GM06990 (cell line): ENCODE measurements at places on chromosomes 7 and 10.
A peak's percentile ranks its signal among the peaks of the same experiment; 100 is the strongest.

GRCh38 chr7:71442492-71443190 is 310.7 kb downstream of the GALNT17 start:
- DNase-seq = no peak

- DNase-seq = no peak
These were observed 555.9 kb downstream of the GRID1 start for GRCh38 chr10:85810674-85811073.

- no peak for DNase-seq
These were observed 53.7 kb upstream of the DUSP5 start for GRCh38 chr10:110444004-110444337.

DNA sequence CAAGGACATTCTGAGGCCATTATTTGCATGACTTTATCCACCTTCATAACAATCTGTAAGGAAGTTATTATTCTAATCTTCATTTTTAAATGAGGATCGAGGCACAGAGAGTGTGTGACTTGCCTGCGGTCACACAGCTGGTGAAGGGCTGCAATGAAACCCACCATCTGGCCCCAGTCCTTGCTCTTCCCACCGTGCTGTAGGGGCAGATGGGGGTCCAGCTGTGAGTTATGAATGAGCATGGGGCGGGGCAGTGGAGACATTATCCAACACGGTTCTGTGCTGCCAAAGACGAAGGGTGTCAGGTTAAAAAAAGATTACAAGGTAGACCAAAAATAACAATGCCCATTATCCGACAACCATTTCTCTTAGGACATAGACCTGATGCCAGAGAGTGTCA is 417.5 kb upstream of the MGMT start:
- DNase-seq = no peak

GRCh38 chr10:25694971-25695370 is 239.1 kb upstream of the MYO3A start:
- no peak for DNase-seq

- no peak for DNase-seq
These were observed 621.9 kb downstream of the ACTR3B start for GRCh38 chr7:153381275-153382040.

- no peak for DNase-seq
These were observed 622.0 kb downstream of the SORCS1 start for GRCh38 chr10:106542461-106542860.

DNA sequence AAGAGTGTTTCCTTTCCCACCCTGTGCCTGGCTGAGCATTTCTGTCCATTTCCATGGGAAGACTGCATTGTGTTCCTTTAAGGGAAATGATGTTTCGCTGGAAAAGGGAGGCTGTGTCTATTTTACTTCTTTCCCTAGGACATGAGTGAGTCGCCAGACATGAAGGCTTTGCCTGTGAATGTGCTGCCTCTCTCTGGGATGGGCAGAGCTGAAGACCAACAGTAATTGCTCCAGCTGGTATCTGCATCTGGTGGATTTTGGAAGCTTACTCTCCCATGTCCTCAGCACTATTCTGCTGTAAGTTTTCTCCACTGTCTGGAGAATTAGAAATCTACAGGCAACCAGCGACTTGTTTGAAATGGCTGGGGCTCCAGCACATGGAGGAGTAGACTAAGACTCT is 264.6 kb upstream of the BMPER start:
- DNase-seq = no peak

GRCh38 chr7:44104860-44105771 is 971 bp downstream of the AEBP1 start:
- no peak for DNase-seq

GRCh38 chr10:96367470-96367869 is 8.7 kb upstream of the OPALIN start:
- no peak for DNase-seq

GRCh38 chr10:71984126-71984808 is 20.1 kb downstream of the CHST3 start:
- DNase-seq = no peak

GRCh38 chr10:19952224-19953010 is 136.2 kb downstream of the PLXDC2 start:
- no peak for DNase-seq

DNA sequence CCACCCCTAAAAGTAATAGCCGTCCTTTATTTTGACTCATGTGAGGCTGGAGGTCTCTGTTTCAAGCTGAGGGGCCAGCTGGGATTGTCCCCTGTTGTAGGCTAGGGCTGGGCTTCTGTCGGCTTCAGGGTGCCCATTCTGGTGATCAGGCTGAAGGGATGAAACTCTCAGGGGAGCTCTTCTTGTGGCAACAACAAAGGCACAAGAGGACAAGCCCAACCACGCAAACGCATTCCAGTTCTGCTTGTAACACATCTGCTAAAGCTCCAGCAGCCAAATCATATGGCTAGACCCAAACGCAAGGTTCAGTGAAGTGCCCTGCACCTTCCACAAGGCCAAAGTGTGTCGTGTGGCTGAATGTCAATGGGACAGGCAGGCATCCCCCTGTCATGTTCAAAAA is 405.7 kb downstream of the INHBA start:
- DNase-seq = no peak

DNA sequence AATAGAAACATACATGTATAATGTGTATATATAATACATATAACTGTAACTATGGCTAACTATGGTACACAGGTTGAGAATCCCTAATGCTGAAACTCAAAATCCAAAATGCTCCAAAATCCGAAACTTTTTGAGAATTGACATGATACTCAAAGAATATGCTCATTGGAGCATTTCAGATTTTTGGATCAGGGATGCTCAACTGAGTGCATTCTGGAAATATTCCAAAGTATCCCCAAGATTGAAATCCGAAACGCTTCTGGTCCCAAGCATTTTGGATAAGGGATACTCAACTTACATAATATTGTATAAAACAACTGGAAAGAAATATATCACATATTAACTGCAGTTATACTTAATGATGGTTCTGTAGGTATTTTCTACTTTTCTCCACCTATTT is 94.2 kb upstream of the ASAH2 start:
- no peak for DNase-seq

DNA sequence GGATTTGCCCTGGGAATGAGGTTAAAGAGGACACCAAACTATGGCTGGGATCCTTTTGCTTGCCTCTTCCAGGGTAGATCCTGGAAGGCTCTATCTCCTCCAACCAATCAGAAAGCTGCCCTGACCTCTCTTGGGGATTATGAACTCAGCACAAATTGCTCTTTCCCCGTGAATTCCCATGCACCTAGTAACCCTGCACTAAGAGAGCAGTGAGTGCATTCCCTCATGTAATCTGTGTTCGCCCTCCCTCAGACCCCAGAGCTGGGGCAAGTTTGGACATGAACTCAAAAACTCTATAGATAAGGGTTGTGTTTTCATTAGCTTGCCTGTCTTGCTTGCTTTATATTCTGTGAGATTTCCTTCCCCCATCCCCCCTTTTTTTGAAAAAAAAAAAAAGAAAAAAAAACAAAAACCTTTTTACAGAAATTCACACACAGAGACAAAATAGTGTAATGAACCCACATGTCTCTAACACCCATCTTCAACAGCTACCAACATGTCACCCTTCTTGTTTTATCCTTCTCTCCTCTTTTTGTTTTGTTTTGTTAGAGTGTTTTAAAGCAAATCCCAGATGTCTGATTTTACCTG is 225.5 kb upstream of the TCF7L2 start:
- no peak for DNase-seq

GRCh38 chr10:122050311-122050710 is 61.3 kb downstream of the TACC2 start:
- DNase-seq = no peak

DNA sequence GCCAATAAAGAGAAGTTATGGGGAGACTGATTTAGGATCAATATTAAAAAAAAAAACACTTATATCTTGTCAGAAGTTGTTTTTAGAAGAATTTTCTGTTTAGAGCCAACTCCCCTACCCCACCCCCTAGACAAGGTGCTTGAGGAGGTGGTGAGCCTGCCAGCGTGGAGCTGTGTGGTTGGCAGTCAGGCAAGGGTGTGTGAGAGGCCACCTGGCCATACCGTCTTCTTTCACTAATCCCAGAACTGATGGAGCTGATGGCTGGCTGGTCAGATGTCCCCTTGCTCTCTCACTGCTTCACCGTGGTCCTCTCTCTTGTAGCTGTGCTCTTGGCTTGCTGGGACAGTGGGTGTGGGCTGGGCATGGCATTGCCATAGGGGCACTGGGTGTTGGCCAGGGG is 34.3 kb downstream of the NACAD start:
- no peak for DNase-seq

GRCh38 chr7:18338910-18339523 is 156.5 kb upstream of the HDAC9 start:
- DNase-seq = no peak

DNA sequence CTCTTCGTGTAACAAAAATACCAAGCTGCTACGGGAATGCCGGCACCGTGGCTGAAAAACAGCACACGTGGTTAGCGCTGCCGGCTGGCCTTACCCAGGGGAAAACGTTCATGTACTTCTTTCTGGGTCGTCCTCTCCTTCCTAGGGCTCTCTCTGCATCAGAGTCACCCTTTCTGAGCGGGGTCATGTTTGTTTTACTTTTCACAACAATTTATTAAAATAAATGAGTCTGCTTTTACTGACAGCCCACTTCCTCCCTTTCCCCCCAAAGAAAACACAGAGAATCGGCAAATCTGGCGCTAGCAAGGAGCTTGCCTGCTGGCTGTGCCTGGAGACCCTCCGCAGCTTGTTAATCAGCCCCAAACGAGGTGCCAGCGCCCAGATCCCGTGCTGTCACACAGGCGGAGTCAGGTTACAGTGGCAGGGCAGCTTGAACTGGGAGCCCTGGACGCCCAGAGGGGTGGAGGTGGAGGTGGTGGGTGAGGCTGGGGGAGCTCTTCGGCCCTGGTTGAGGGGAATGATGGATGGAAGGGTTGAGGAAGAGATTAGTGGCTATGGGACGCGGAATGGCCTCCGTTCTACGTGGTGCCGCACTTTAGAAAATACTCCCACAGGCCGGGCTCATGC is 162.2 kb upstream of the TNS3 start:
- no peak for DNase-seq

GRCh38 chr10:102418622-102419268 is at the start of gene PSD:
Gene PSD, minus strand, starts transcription at chr10:102418785. Its CDS starts 1,747 bp downstream, at chr10:102417038.
- DNase-seq = no peak

GRCh38 chr10:128915630-128916029 is 551.4 kb upstream of the MGMT start:
- no peak for DNase-seq

DNA sequence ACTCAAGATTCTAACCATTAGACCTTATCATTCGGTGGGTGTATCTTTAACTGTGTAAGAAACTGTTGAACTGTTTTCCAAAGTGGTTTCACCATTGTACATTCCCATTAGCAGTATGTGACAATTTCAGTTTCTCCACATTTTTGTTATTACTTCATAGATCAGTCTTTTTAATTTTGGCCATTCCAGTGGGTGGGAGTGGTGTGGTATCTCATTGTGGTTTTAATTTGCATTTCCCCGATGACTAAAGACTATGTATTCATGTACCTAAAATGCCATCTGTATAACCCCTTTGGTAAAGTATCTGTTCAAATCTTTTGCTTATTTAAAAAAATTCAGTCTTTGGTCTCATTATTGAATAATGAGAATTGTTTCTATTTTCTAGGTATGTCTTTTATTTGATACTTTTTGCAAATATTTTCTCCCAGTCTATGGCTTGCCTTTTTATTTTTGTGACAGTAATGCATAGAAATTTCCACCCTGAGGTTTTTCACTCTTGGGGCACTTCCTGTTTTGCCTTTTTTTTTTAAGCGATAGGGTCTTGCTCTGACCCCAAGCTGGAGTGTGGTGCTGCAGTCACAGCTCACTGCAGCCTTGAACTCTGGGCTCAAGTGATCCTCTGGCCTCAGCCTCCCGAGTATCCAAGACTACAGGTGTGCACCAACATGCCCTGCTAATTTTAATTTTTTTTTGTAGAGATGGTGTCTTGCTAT is 141.1 kb upstream of the ITGB1 start:
- DNase-seq = peak; percentile 23

DNA sequence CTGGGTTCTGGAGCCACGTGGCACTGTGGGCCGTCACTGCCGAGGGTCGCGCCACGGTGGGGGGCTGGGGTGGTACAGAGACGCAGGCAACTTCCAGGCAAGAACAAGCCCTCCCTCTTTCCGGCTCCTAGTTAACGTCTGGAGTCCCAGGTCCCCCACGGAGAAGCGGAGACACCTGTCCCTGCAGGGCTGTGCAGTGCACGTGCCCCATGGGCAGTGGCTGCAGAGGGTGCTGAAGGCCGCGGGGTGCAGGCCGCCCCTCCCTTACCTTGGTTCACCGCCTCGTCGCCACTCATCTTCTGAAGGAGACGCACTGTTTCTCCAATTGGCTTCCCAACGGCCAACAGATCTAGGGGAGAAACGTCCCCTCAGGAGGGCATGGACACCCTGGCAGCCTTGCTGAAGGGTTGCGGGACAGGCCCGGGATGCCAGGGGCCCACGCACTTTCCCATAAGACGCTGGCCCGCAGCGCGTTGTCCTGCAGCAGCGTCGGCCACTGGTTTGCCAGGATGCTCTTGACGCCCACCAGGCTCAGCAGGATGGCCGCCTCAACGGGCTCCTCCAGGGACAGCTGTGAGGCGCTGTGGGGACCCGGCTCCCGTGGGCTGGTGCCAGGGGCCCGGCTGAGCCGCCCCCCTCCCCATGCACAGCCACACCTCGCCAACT is 24.3 kb upstream of the NKX6-2 start:
- no peak for DNase-seq

DNA sequence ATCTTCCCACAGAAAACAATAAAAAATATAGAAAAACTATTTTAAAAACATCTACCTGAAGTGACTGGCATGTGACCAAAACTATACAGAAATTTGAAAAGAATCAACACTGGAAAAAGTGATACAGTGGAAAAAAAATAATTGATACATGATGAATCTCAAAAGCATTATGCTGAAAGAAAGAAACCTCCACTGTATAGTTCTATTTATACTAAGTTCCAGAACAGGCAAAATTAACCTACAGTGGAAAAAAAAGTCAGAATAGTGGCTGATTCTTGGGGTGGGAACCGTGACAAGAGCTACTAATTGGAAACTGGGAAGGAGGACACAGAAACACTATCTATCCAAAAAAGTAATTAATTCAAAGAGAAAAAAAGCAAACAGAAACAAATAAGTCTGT is 14.9 kb downstream of the RTKN2 start:
- DNase-seq = no peak

DNA sequence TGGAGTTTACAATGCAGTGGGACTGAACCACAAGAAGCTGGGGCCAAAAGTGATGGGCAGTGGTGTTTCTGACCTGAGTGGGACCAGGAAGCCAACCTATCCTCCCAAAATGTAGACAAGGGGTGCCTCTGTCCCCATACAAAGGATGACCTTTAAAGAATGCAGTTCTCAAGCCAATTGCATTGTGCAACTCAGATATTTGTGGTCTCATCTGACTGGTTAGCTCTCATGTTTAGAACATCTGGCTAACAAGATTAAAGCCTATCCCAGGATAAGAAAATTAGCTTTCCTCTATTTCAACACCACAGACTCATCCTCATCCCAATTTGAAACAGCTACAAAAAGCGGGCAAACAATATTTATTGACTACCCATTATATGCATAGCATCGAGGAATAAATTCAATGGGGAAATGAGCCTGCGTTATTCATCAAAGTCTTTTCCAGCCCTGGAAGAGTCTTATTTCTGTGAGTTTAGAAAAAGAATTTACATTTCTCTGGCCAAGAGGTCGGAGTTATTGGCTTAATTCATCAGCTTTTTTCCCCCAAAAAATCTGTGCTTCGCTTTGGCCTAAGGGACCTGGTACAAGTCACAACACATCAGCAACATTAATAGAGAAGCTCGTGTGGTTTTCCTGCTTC is 26.7 kb downstream of the ELMO1 start:
- no peak for DNase-seq

GRCh38 chr7:105473163-105473562 is 48.9 kb downstream of the PUS7 start:
- no peak for DNase-seq

- no peak for DNase-seq
These were observed 203.4 kb downstream of the MAD1L1 start for GRCh38 chr7:2029211-2029905.

- no peak for DNase-seq
These were observed 451 bp downstream of the SRRT start for GRCh38 chr7:100875356-100875751.
